ENCODE measurements at places on chromosomes 16 and 17. TPM values are rescaled to one million over a fixed set of nuclear protein-coding genes. Genes with fewer than 3 reads are reported as not detected.

- DNase-seq: no peak
These were observed 790 bp downstream of the NCBP3 start for GRCh38 chr17:3845291-3845620.

DNA sequence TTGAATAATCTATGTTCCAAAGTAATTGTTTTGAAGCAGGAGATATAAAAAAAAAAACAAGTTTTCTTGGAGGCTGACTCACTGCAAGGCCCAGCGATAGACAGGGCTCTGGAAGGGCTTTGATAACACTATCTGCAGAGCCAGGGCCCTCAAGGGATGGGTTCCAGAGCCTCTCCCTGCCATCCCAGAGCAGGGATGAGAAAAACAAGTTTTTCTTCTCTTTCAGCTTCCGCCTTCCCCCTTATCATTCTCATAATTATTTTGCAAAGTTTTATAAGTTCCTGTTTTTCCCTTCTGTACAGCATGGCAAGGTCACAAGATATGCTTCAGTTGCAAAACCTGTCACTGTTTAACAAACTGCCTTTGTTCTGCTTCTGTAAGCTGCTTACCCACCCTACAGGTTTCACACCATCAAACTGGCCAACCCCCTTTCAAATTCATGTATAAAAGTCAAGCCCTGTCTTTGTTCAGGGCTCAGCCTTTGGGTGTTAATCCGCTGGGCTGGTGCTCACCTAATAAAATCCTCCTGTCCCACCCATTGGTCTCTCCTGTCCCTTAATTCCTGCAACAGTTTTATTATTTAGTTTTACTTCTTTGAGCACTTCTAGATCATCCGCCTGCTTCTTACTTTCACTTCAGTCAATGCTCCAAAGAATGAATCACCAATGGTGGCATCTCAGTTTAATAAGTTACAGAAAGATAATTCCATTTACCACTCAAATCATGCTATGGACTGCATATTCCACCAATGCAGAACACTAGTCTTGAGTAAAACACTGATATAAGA lies 5.6 kb upstream of the THUMPD1 start:
- no peak for DNase-seq

The C17orf113 gene
- polyA plus RNA-seq: 1.2 TPM

DNA sequence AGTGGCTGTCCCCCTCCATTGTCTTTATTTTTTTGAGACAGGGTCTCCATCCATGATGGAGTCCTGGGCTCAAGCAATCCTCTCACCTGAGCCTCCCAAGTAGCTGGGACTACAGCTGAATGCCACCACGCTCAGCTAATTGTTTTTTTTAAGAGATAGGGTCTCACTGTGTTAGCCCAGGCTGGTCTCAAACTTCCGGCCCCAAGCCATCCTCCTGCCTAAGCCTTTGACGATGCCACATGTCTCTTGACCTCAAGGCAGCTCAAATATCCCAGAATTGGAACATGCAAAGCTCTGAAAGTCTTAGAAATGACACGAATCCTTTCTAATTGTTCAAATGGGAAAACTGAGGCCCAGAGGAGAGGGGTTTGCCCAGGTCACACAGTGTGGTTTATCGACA lies 75.4 kb upstream of the ZNF423 start:
- no peak for DNase-seq

- no peak for DNase-seq
These were observed 23.5 kb downstream of the UBALD1 start for GRCh38 chr16:4591191-4591590.

- peak; percentile 23 for DNase-seq
These were observed 89.8 kb downstream of the SHISA6 start for GRCh38 chr17:11330826-11331225.

The ABCC12 gene
- 0.01 TPM for polyA plus RNA-seq

DNA sequence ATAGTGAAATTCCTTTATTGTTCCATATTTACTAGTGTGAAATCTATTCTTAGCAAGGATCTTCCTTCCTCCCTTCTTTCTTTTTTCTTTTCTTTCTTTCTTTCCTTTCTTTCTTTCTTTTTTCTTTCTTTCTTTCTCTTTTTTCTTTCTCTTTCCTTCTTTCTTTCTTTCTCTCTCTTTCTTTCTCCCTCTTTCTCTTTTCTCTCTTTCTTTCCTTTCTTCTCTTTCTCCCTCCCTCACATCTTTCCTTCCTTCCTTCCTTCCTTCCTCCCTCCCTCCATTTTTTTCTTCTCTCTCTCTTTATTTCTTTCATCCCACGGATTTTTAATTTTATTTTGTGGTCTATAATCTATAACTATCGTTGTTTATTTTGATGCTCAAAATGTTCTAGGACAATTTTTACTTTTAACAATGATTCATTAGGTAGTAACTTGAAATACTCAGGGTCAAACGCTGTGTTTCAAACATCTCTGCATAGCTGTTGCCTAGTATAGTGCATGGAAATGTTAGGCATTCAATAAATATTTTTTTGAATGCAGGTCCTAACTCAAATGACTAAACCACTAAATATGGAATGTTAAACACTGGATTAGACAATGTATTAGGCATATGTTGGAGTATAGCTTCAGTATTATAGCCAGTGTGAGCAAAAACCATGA lies 178.3 kb downstream of the MAP2K6 start:
- no peak for DNase-seq

GRCh38 chr16:85402910-85403692 lies 210.0 kb upstream of the GSE1 start:
- DNase-seq: peak; percentile 70

GRCh38 chr17:44979426-44979995 lies 11.4 kb upstream of the C1QL1 start:
- DNase-seq: peak; percentile 28

DNA sequence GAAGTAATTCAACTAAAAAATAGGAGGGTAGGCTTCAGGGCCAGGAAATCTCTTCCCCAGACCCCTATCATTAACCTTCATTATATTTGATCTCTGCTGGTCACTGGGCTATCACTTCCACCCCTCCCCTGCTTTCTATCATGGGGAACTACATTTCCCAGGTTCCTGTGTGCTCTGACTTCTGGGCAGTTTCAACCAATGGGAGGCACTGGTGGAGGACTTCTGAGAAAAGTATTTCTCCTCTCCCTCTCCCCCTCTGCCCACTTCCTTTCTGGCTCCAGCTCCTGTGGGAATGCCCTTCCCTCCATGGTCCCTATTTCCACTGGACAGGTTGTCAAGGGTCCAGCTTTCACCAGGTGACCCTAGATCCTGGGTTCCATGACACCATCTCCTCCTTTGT lies 364.4 kb downstream of the C16orf95 start:
- no peak for DNase-seq

The PRAC1 gene
- polyA plus RNA-seq: not detected

DNA sequence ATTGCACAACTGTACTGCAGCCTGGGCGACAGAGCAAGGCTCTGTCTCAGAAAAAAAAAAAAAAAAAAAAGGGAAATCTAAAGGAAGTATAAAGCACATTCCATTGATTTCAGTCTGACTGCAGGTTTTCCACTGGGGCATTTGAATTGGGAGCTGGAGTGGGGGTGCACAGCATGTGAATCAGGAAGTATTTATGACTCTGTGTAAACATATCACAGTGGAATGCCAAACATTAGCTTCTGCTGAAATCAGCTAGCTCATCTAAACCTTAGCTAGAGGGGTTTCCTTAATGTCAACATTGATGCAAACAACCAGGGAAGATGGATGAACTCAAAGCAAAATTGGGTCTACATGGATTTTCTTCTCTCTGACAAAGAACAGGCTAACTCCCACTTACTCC lies 641.0 kb upstream of the EEF2KMT start:
- DNase-seq: no peak

DNA sequence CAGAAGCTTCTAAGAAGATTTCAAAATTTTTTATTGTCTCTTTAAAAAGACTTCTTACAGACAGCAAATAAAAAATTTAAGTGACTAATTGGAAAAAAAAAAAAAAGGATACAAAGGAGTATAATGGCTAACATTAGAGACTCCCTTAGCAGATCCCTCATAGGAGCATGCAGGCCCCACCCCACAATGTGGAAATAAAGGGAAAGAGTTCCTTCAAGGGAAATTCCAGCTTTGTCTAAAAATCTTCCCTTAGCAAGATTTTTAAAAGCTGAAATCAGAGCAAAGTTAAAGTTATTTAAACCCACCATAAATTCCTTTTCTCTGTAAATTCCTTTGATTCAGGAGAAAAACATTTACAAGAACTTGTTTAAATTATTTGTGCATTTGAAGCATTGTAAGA lies 32.5 kb upstream of the NOS2 start:
- no peak for DNase-seq

DNA sequence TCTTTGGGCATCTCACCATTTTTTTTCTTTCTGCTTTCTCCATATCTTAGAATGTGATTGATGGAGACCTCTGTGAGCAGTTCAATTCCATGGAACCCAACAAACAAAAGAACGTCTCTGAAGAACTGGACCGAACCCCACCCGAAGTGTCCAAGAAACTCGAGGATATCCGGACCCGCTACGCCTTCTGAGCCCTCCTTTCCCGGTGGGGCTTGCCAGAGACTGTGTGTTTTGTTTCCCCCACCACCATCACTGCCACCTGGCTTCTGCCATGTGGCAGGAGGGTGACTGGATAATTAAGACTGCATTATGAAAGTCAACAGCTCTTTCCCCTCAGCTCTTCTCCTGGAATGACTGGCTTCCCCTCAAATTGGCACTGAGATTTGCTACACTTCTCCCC lies 48.0 kb downstream of the SF3B3 start:
- no peak for DNase-seq

DNA sequence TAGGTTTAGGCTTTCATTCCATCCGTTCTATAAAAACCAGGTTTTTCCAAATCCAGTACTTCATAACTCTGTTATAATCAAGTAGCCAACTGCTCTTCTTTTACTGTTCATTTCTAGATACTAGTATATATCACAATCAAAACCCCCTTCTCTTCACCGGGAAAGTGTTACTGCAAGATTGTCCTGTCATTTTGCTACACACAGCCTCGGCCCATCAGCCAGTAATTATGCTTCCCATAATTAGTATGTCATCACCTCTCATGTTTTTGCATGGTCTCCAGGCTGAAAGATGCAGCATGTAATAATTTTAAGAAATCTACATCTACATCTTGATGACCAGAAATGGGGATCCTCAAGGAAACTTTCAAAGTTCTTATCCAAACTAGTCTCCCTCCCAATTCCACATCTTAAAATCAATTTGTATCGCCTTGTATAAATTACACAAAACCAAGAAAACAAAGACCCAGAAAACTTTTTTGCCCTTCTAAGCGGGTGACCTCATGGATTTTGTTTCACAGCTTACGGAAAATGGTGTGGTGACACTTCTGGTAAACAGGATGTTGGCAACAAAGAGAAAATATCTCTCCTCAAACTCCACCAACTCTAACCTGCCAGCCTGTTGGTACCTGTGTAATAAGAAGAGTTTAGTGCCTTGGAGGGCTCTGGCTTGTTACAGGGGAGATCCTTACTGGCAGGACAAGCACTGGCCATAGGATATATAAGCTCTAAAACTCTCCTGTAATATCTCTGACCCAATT lies 9.3 kb downstream of the TACO1 start:
- no peak for DNase-seq

DNA sequence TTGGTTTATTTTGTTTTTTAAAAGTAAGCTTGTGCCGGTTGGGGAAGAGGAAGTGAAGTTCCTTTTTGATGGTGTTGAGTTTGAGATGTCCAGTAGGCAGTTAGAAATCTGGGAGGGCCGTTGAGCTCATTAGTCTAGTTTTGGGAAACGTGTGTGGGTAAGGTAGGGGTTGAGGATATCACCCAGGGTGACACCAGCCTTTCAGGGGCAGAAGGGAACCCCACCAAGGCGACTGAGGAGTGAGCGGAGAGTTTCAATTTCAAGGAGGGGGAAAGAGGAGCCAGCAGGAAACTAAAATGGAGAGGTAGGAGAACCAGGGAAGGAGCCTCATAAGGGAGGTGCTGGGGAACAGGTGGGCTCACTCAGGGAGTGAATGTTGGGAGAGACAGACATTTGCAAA lies 22.7 kb downstream of the HAPSTR1 start:
- DNase-seq: no peak

The RAPGEFL1 gene
- polyA plus RNA-seq: 21.9 TPM

DNA sequence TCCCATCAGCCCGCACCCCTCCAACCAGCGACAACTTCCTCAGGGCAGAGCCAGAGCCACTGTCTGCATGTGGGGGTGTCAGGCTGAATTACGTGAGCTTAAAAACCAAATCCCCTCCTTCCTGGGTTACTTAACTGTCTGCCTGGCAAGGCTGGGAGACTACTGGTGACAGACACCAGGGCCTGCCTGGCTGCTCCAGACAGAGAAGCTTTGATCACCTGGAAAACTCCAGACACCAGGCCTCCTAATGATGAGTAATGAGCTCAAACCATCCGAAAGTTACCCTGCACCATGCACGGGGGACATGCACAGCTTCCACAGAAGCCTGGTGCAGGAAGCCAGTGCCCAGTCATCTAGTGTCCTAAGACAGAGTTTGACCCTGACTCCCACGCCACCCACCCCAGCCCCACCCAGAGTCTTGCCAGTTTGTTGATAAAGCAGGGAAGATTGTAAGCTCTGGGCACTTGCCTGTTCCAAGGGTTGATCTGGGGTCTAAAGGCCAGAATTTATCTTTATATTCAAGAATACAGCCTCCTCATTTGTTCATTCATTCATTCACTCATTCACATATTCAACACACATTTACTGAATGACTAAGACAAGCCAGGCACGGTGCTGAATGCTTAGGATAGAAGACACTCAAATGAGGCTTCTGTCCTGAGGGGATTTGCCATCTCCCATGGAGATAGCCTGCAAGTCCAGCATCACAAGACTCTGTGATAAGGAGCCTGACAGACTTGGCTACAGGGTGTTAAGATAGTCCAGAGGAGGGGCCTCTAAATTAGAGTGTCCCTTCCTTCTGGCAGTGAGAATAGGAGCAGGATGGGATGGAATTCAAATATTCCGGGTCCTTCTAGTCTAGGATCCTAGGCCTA lies 7.2 kb upstream of the CCDC182 start:
- no peak for DNase-seq

The KIF19 gene
- polyA plus RNA-seq: 0.41 TPM

- DNase-seq: no peak
These were observed 7.3 kb upstream of the SMIM36 start for GRCh38 chr17:55518510-55518909.

The RNU2-1 gene
- not detected for polyA plus RNA-seq

The RHOT2 gene
- polyA plus RNA-seq: 101 TPM

The TNK1 gene
- polyA plus RNA-seq: 1.9 TPM

The TNP2 gene
- polyA plus RNA-seq: not detected

GRCh38 chr16:58475091-58475619 lies 24.8 kb upstream of the NDRG4 start:
- DNase-seq: no peak

DNA sequence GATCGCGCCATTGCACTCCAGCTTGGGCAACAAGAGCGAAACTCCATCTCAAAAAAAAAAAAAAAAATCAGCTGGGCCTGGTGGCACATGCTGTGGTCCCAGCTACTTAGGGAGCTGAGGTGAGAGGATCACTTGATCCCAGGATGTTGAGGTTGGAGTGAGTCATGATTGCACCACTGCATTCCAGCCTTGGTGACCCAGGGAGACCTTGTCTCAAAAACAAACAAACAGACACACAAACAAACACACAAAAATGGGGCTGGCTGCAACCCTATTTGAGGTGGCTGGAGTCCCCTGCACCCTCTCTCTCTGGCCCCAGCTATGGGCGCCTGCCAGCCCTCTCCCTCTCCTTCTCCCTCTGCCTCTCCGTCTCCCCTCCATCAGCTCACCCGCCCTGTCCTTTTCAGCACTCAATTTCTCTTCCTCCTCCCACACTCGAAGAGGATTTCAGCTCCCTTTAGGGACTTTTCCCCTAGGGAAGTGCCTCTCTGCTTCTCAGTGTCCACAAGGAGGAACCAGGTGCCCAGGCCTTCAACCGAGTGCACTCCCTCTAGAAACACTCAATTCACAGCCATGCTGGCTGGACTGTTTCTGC lies 17.5 kb upstream of the TFAP4 start:
- DNase-seq: no peak

The PRAC2 gene
- not detected for polyA plus RNA-seq

GRCh38 chr16:87927195-87927562 lies 9.2 kb downstream of the CA5A start:
- DNase-seq: no peak

Data from heart right ventricle (tissue), 16 donors.